ENCODE measurements at places on chromosomes 1 and 21.

GRCh38 chr1:77487631-77488030 lies 194.8 kb downstream of the ZZZ3 start:
- DNase-seq, result no peak

DNA sequence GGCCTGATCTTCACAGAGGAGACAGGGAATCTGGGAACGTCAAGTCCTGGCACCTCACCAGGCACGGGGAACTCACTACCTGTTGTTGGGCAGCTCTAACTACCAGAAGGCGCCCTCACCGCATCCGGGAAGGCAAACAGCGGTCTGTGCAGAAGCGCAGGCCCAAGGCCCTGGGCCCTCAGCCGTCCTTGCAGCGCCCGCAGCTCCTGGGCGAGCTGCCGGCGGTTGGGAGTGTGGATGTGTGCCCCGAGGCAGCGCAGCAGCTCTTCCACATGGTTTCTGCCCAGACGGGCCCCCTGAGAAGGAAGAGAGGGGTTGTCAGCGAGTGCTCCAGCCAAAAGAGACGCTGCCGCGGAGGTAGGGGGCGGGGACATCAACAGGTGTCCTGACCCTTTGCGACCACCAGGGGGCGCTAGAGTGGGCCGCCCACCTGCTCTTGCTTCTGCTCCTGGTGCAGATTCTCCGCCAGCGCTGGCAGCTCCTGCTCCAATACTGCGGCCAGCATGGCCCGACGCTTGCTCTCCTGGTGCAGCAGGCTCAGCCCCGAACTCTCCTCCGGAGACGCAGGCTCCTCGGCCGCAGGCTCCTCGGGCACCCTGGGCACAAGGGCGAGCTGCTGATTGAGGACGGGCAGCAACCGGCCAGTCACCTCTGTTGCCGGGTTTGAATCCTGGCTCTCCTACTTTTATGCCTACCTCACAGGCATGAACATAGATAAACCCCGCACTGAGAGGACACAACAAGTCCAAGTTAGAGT lies 9.3 kb downstream of the MAP3K6 start:
- peak; percentile 69 for DNase-seq

DNA sequence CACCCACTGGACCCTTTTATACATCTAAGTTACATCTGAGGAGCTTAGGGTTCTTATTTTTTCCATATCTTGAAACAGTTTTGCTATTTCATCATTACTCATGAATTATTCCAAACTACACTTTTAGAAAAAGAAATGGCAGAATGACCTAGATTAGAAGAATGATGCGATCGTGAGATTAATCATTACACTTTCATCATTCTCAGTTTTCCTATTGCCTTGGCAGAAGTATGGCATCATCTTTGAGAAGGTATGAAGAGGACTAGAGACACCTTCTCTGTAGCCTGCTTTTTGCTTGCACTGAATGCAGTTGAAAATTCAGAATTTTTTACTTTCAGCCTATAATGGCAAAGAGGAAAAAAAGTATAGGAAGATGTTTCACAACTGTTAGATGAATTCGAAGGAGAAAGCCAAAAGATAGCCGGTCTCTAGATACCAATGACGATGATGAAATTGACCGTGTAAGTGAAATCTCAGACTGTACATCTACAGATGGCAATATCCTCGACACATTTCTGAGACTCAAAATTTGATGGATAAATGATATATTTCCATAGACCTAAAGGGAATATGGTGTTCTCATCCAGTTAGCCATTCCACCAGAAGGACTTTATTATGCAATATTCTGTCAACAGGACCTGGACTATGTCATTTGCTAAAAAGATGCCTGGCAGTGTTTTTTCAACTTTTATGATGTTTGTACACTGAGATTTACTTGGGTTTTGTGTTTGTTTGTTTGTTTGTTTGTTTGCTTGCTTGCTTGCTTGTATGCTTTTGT lies 191.8 kb downstream of the TOMM20 start:
- no peak for DNase-seq

DNA sequence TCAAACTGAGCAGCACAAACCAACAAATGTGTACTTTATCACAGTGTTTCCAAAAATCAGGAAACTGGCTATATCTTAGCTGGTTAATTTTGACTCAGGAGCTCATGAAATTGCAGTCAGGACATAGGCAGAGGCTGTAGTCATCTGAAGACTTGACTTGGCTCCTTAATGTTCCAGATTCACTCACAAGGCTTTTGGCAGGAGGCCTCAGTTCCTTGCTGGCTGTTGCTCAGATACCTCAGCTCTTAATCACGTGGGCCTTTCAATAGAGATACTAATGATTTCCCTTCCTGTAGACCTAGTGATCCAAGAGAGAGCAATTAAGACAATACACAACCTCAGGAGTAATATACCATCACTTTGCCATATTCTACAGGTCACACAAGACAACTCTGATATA lies 537.7 kb downstream of the BRINP3 start:
- no peak for DNase-seq

- no peak for DNase-seq
Observed at GRCh38 chr1:179126338-179127060, 44.6 kb downstream of the TOR3A start.

GRCh38 chr1:156410740-156411139 lies 41.7 kb downstream of the RHBG start:
- no peak for DNase-seq

DNA sequence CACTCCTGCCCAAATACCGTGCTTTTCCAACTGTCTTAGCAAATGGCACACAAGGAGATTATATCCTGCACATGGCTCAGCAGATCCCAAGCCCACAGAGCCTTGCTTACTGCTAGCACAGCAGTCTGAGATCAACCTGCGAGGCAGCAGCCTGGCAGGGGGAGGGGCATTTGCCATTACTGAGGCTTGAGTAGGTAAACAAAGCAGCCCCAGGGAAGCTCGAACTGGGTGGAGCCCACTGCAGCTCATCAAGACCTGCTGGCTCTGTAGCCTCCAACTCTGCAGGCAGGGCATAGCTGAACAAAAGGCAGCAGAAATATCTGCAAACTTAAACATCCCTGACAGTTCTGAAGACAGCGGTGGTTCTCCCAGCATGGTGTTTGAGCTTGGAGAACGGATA lies 70.1 kb upstream of the PTBP2 start:
- DNase-seq, result no peak

GRCh38 chr1:44924835-44925464 lies 61.4 kb downstream of the EIF2B3 start:
- no peak for DNase-seq

GRCh38 chr1:165717918-165718515 lies 19.7 kb upstream of the ALDH9A1 start:
- peak; percentile 39 for DNase-seq

GRCh38 chr1:156938813-156939212 lies 18.4 kb downstream of the LRRC71 start:
- no peak for DNase-seq

GRCh38 chr1:204990059-204990664 lies 52.9 kb upstream of the CNTN2 start:
- peak; percentile 73 for DNase-seq

- no peak for DNase-seq
Observed at GRCh38 chr1:113677250-113678158, 81.8 kb downstream of the PHTF1 start.

DNA sequence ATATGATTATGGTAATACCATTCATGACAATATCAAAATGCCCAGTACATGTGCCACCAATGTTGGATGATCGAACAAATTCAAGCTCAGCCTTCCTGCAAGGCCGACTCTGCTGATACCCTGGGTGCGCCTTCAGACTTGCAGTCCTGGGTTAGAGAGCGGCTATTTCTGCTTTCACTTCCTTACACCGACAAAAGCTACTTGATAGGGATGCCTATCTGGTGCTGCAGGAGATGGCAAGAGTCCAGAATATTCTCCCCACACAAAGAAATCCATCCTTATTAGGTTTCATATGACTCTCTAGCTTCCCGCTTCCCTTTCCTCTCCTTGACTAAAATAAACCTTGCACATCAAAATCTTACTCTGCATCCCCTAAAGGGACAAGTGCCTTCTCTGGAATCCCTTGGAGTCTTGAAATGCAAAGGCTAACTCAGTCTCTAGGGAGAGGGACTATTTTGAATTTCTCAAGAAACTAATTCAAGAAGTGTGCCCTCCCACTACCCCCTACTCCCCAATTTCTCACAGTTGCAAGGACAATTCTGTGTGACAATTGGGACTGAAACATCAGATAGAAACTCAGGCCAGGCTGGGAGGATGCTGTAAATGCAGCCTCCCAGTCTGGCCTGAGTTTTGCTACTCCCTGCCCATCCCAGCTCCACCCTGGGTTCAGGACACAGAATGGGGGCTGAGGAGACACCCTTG lies 103.1 kb upstream of the USP24 start:
- no peak for DNase-seq

GRCh38 chr1:156622581-156623297 lies 3.5 kb downstream of the HAPLN2 start:
- no peak for DNase-seq

DNA sequence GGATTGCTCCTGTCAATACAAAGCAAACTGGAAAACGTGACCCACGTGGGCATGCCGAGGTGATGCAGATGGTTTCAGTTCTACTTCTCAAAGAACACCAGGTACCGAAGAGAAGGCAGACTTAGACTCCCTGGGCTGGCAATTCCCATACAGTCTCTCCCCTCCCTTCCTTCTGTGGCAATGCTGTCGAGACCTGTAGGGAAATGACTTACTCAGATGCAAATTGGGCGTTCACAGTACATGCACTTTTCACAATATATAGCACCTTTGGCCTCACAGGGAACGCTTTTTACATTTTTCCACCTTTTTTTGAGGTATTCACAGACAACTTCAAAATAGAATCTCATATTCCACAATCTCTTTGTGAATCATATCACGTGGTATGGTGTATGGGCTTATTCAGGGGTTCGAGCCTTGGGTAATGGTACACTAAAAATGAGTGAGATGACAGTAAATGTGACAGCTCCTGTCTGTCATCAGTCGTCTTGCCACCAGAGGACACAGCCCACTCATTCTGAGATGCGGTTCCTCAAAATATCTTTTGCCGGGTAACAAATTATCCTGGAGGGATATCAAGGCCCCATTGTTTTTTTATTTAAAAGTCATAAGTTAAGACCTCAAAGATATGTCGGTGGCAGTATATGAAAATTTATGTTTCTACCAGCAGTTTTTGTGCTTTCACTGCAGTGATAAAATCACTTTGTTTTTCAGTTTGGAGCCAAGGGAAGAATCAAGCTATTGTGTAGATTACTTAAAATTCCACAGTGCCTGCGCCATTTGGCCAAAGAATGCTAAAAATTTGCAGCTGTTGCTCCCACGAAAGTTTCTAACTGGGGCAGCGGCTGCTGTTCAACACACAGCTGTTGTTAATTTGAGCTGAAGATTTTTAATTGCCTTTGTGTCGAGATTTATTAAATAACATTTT lies 168.4 kb downstream of the ZZZ3 start:
- DNase-seq, result no peak

DNA sequence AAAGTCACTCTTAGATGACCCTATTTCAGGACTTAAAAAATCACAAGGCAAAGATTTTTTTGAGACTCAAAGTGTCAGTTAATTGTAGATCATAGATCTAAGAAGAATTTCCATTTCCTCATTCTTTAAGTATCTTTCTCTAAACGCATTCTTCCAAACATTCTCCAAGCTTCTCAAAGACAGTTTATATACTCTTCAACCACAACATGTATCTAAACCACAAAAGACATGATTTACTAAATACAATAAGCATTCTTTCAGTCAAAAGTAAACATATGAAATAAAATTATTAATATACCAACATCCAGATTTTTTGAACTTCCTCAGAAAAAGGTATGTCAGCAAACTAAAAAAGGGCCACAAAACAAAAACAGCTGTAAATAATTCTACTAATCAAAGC lies 24.4 kb downstream of the RC3H1 start:
- DNase-seq, result no peak

DNA sequence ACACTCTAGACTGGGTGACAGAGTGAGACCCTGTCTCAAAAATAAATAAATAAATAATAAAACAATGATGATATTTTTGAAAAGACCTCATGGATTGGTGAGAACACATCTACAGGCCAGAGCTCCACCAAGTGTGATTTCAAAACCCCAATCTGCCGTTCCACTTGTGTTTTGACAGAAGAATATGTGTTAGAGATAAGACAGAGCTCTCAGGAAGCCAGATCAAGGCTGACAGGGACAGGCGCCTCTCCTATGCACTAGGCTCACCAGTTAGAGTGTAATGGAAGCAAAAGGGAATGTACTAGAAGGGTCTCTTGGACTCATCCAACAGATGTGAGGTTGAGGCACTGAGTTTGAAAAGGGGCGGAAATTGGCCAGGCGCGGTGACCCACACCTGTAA lies 110.7 kb upstream of the ERRFI1 start:
- no peak for DNase-seq

DNA sequence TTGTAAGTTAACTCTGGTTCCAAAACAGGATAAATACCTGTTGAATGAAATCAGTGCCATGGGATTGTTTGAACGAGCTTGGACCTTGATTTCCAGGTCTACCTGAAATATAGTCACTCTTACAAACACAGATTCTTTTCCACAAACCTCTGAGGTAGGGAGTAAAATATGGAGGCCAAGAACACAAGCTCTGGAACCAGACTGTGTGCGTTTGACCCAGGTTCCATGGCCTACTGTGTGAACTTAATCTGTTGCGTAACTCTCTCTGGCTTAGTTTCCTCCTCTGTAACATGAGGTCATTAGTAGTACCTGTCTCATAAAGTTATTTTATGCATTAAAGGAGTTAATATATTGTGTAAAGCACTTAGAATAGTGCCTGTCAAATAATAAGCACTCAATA lies 25.1 kb downstream of the DENND2D start:
- no peak for DNase-seq

DNA sequence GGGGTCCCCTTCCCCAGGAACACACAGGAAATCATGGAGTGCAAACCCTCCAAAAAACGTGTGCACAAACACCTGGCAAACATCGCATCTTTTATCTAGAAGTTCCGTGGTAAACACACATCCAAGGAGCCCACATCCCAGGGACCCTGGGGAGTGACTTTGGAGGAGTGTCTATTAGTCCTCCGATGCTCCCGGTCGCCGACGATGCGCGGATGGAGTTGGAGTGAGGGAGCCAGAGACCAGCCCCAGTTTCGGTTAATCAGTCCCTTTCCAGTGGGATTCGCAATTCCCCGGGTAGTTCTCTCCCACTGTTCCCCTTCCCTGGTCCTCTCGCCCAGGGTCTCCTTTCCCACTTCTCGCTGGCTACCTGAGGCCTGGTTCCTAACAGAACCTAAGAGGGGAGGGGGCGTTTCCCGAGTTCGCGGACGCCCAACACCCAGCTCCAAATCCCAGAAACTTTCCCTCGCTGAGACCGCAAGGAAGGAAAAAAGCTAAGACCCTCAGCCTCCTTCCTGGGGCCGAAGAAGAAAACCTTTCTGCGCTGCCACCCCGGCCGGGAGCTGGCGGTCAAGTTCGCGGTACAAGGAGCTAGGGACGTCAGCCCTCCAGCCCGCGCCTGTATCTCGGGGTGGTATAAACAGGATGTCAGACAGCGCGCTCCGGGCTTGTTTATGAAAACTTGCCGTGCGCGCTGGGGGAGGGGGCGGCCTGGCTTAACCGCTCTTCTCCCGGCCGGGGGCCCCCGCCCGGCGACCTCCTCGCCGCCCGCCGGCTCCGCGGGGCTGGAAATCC lies 787 bp downstream of the JAK1 start:
- no peak for DNase-seq

All from hypothalamus (tissue), 51 donors.